ENCODE measurements at places on chromosomes 1 and 21.

DNA sequence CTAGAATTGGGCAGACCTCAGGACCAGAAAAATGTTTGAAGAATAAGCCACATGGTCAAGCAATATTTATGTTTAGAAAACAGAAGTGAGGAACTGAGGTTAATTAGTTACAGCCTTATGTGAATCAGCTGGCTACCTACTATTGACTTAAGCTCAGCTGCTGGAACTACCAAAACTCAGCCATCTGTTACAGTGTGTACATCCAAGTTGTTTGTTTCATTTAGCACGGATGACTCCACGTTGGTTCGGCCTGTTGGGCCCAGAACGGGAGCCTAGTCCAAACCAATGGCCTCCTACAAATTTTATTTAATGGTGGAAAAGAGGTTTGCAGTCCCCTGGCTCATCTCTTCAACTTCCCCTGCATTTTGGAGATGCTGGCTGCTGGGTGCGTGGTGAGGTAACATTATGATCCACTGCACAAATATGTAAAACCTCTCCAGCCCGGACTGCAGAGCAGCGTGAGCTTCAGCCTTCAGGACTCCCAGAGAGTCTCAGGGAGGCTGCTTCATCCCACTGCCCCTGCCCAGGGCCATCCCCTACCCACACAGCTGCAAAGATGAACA is 143.4 kb downstream of the ZZZ3 start:
- no peak for DNase-seq
- H3K4me1 ChIP-seq, result peaks cover under 1% of the 10 kb centered on the region
- no peak overlapping the region for H3K27ac ChIP-seq
- H3K27me3 ChIP-seq, result no peaks in the 10 kb centered on the region
- no peaks in the 10 kb centered on the region for H3K36me3 ChIP-seq
- H3K4me3 ChIP-seq, result no peak overlapping the region

GRCh38 chr1:168835791-168836190 is 106.8 kb upstream of the DPT start:
- no peaks in the 10 kb centered on the region for H3K36me3 ChIP-seq
- no peak for DNase-seq
- H3K27ac ChIP-seq, result no peak overlapping the region
- no peak overlapping the region for H3K4me3 ChIP-seq

DNA sequence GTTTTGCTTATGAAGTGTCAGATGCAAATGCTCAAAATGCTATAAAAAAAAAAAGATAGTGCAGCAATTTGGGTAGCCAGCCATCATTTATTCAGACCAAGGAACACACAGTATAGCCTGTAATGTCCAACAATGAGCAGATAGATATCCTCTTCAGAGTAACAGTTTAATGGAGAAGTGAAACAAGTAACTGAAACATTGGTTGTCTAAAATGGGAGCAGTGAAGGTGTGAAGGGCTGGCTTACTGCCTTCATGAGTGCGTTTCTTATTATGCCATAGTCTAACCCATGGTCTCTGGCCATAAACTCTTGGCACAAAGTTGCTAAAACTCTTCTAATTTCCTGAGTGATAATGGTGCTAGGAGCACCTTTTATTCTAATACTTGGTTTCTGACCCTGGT is 11.4 kb downstream of the RGS5 start:
- H3K27me3 ChIP-seq, result no peaks in the 10 kb centered on the region
- H3K27ac ChIP-seq, result no peak overlapping the region
- H3K4me1 ChIP-seq, result no peaks in the 10 kb centered on the region
- DNase-seq, result no peak
- no peak overlapping the region for H3K4me3 ChIP-seq
- no peaks in the 10 kb centered on the region for H3K36me3 ChIP-seq

DNA sequence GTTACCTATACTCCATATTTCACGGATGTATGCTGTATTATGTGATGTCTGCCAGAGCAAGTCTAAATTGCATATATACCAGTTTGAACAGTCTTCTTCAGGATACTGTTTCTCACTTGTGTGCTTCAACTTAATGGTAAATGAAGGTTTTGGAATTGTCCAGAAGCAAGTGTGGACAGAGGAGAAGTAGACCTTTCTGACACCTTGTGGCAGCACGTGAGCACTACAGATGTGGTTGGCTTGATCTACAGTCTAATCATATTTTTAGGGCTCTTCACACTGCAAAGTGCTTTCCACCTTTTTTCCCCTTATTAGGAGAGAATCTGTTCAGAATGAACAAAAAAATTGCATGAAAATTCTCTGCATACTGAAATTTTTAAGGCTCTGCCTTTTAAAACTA is 10.9 kb downstream of the MORC3 start:
- peaks cover 42% of the 10 kb centered on the region for H3K4me1 ChIP-seq
- DNase-seq, result peak; percentile 67
- no peak overlapping the region for H3K27ac ChIP-seq
- peaks cover 21% of the 10 kb centered on the region for H3K36me3 ChIP-seq
- H3K4me3 ChIP-seq, result no peak overlapping the region

- peaks cover 2% of the 10 kb centered on the region for H3K27me3 ChIP-seq
- H3K27ac ChIP-seq, result no peak overlapping the region
- H3K4me1 ChIP-seq, result no peaks in the 10 kb centered on the region
- H3K36me3 ChIP-seq, result no peaks in the 10 kb centered on the region
- DNase-seq, result no peak
These were observed 208.4 kb downstream of the MATN1 start for GRCh38 chr1:30514945-30515344.

DNA sequence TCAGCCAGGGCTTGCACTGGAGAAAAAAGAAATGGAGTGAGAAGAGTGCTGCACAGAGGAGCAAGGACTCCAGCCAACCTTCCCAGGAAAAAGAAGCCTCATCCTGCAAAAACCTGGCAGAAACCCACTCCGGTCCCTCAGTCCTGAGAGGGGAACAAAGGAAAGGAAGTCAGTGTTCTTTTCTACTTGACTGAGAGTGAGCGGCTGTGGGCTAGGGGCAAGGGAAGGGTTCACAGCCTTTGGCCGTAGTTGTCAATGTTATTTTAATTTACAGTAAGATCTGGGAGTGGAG is 8.9 kb upstream of the GOLT1A start:
- H3K4me1 ChIP-seq, result peaks cover 3% of the 10 kb centered on the region
- H3K27me3 ChIP-seq, result no peaks in the 10 kb centered on the region
- H3K4me3 ChIP-seq, result no peak overlapping the region
- no peak overlapping the region for H3K27ac ChIP-seq
- H3K36me3 ChIP-seq, result no peaks in the 10 kb centered on the region
- no peak for DNase-seq

DNA sequence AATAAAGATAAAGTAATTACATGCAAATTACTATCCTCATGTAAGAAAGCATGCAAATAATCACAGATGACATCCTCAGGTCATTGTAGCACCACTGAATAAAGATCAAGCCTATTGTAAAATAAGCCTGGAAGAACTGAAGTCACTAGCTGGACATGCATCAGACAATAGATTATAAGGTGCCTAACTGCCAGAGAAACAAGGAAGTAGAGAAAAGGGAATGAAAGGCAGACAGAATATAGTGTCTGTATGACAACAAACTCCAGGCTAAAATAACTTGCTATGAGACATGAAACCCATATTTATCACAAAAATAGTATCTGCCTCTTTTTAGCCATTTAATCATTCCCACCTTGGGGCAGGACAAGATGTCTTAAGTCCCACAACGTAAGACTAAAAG is 108.7 kb downstream of the ENAH start:
- DNase-seq, result no peak
- H3K27me3 ChIP-seq, result peaks cover 3% of the 10 kb centered on the region
- H3K4me3 ChIP-seq, result no peak overlapping the region
- H3K27ac ChIP-seq, result no peak overlapping the region
- no peaks in the 10 kb centered on the region for H3K36me3 ChIP-seq

- H3K4me1 ChIP-seq, result no peaks in the 10 kb centered on the region
- no peak for DNase-seq
- H3K4me3 ChIP-seq, result no peak overlapping the region
- no peaks in the 10 kb centered on the region for H3K27me3 ChIP-seq
These were observed 1587.7 kb downstream of the AMY1C start for GRCh38 chr1:105337420-105337819.

GRCh38 chr1:218679988-218680748 is 335.0 kb downstream of the TGFB2 start:
- H3K4me3 ChIP-seq, result no peak overlapping the region
- no peaks in the 10 kb centered on the region for H3K4me1 ChIP-seq
- H3K27me3 ChIP-seq, result no peaks in the 10 kb centered on the region
- H3K27ac ChIP-seq, result no peak overlapping the region
- H3K36me3 ChIP-seq, result no peaks in the 10 kb centered on the region
- DNase-seq, result no peak

GRCh38 chr1:162367772-162368171 is 8.9 kb downstream of the SPATA46 start:
- H3K36me3 ChIP-seq, result no peaks in the 10 kb centered on the region
- H3K4me3 ChIP-seq, result no peak overlapping the region
- H3K4me1 ChIP-seq, result no peaks in the 10 kb centered on the region

GRCh38 chr1:56897150-56898004 is 42.8 kb downstream of the C8A start:
- H3K4me3 ChIP-seq, result no peak overlapping the region
- no peaks in the 10 kb centered on the region for H3K36me3 ChIP-seq
- H3K4me1 ChIP-seq, result no peaks in the 10 kb centered on the region
- DNase-seq, result no peak
- H3K27me3 ChIP-seq, result peaks cover 8% of the 10 kb centered on the region

DNA sequence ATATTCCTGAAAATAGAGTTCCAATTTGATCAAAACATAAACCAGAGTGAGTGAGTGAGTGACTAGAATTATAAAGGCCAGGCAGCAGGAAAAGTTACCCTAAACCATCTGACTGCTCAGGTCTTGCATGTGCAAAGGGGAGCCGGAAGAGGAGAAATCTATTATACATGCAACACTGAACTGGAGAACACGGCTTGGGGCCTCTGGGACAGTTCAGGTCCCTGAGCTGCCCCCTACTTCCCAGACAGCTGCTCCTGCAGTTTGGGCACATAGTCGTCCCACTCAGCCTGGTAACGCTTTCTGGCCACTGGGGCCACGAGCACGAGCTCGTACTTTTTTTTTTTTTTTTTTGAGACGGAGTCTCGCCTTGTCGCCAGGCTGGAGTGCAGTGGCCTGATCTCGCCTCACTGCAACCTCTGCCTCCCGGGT is 40.1 kb downstream of the PTPRC start:
- peak overlapping the region; percentile 98 for H3K27ac ChIP-seq
- peaks cover 88% of the 10 kb centered on the region for H3K4me1 ChIP-seq
- peaks cover 58% of the 10 kb centered on the region for H3K36me3 ChIP-seq
- peak overlapping the region; percentile 73 for H3K4me3 ChIP-seq
- DNase-seq, result peak; percentile 48

DNA sequence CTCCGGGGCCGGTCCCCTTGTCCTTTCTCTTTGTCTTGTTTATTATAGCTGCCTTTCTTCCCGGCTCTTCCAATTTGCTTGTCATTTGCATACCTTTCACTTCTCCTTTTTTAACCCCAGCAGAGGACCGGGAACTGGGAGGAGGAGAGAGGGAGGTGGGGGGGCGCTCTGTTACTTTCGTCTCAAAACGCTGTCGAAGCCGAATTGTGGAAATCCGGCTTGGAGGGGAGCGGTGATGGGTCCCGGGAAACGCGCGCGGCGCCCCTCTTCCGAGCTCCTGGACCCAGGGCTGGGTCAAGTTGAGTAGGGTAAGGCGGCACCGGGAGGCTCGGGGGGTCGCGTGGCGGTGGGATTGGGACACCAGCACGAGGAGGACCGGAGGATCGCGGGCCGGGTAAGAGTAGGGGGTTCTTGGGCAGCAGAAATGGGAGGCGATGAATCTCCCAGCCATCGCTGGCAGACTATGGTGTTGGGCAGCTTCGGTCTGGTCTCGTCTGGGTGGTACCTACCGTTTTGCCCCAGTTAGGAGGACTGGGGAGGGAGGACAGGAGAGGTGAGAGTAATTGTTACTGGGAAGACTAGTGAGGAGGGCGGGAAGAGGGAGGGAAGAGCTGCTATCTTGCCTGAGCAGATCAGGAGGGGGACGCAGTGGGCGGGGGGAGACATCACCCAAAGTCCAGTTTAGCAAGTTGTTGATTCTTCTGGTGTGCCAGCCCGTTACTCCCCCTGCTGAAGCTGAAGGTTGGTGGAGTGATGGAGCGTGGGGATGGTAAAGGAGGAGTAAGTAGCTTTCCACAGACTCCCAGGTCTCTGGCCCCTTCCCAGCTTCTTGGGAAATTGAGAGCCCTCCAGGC is 1.5 kb downstream of the PROX1 start:
- peaks cover 34% of the 10 kb centered on the region for H3K4me1 ChIP-seq
- no peaks in the 10 kb centered on the region for H3K36me3 ChIP-seq
- H3K27me3 ChIP-seq, result peaks cover 83% of the 10 kb centered on the region
- H3K4me3 ChIP-seq, result peak overlapping the region; percentile 81
- no peak for DNase-seq

- H3K4me1 ChIP-seq, result peaks cover 2% of the 10 kb centered on the region
- H3K27me3 ChIP-seq, result no peaks in the 10 kb centered on the region
- H3K36me3 ChIP-seq, result peaks cover 2% of the 10 kb centered on the region
- no peak for DNase-seq
- no peak overlapping the region for H3K27ac ChIP-seq
These were observed 250.3 kb downstream of the PTPRC start for GRCh38 chr1:198889101-198889500.
